Activated CD4-positive, alpha-beta memory T cell treated with anti-CD3 and anti-CD28 coated beads for 36 hours (primary cell): ENCODE measurements at places on chromosomes 1 and 21. TPM values are rescaled to one million over a fixed set of nuclear protein-coding genes. Genes with fewer than 3 reads are reported as not detected.

DNA sequence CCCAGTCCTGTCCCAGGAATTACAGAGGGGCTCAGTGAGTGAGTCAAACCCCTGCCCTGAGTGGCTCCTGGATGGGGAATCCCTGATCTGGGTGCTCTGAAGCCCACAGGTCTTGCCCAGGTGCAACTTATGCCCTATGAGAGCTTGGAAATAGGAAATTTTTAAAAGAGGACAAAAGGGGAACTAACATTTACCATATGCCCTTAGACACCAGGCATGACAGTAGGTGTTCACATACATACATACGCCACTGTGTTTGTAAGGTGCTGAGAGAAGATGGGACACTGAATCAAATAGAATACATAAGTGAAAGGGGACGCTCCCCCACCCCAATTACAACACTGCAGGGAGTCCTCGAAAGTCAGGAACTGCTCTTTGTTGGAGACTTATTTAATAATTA lies 1.4 kb downstream of the CFAP45 start:
- no peak for DNase-seq
- no peak overlapping the region for H3K27ac ChIP-seq
- no peaks in the 10 kb centered on the region for H3K4me1 ChIP-seq
- no peaks in the 10 kb centered on the region for H3K27me3 ChIP-seq
- H3K36me3 ChIP-seq: no peaks in the 10 kb centered on the region

DNA sequence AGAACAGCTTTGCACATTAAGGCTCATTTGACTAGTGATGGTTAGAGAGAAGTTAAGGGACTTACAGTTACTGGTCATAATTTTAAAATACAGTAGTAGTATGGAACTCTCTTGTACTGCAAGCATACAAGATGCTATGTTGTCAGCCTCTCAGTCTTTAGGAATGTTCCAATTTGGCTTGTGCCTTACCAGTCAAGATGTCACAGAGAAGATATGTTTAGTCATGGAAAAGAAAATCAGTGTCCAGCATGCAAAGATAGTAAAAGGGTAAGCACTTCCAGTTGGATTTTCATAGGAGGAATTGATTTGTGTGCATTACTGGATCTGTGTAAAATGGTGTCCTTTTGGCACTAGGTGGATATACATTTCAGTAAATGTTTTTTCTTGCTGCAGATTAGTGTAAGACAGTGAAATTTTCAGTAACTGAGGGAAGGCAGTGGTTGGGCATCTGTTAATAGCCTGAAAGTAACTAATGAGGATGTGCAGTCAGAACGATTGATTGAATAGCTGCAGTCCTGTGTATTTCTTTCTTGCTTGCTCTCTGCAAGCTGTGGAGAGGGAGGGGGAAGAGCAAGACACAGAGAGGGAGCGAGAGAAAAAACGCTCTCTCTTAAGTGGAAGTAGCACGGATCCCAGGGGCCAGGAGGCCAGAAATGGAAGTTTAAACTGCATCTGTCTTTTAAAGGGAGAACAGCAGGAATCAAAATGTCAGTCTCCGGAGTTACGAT lies 108.2 kb downstream of the CLEC20A start:
- H3K4me3 ChIP-seq: no peak overlapping the region
- DNase-seq: no peak
- H3K27ac ChIP-seq: no peak overlapping the region
- no peaks in the 10 kb centered on the region for H3K27me3 ChIP-seq
- H3K4me1 ChIP-seq: no peaks in the 10 kb centered on the region
- H3K36me3 ChIP-seq: no peaks in the 10 kb centered on the region

DNA sequence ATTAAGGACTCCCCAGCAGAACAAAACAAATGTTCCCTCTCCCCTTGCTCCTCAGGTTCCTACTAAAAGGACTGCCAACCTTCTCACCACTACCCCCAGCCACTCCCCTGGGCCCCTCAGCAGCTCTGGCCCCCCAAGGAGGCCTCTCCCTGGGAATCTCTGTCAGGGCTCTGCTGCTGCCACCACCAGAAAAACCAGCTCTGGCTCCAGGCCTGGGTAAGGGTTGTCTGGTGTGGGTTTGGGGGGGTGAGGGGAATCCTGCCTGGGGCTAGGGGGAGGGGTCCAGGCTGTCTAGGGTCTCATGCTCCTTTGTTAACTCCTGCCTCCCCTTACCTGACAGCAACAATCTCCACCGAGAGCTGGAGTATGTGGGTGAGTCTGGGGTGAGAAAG lies 4.8 kb downstream of the NECTIN4 start:
- no peaks in the 10 kb centered on the region for H3K36me3 ChIP-seq
- H3K27ac ChIP-seq: no peak overlapping the region
- H3K27me3 ChIP-seq: no peaks in the 10 kb centered on the region
- DNase-seq: no peak
- no peaks in the 10 kb centered on the region for H3K4me1 ChIP-seq
- H3K4me3 ChIP-seq: no peak overlapping the region

DNA sequence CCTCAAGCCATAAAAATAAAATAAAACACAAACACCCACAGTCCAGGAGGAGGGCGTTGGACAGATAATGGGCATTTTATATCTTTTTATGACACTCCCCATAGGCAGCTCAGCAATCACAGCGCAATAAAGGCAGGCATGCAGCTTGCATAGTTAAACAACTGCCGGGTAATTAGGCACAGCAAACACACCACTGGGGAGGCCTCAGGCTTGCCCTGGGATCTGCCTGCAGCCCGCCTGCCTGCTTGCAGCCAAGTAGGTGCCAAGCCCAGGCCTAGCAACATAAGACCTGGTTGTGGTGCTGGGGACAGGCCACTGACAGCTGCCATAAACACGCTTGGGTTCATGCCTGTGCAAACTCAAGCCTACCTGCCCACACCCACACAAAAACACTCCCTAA lies 54.2 kb downstream of the DMAP1 start:
- no peak overlapping the region for H3K27ac ChIP-seq
- no peaks in the 10 kb centered on the region for H3K27me3 ChIP-seq
- no peak overlapping the region for H3K4me3 ChIP-seq

GRCh38 chr1:119367432-119368124 lies 1.0 kb upstream of the HAO2 start:
- no peaks in the 10 kb centered on the region for H3K36me3 ChIP-seq
- H3K27me3 ChIP-seq: peaks cover 23% of the 10 kb centered on the region
- H3K4me3 ChIP-seq: no peak overlapping the region
- no peak for DNase-seq

DNA sequence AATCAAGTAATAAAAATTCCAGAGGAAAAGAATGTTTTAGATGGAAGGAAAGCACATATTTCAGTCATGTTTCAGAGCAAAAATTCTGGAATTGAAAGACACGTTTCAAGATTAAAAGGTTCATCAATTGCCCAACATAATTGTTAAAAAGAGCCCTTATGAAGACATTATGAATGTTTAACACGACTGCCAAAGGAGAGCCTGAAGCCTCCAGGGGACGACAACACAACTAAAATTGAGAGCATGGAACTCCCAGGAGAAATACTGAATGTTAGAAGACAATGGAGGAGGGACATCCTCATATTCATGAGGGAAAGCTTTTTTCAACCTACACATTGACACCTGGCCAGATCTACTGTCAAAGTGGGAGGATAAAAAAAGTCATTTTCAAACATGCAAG lies 16.0 kb downstream of the OR2T11 start:
- no peaks in the 10 kb centered on the region for H3K27me3 ChIP-seq
- peaks cover 3% of the 10 kb centered on the region for H3K4me1 ChIP-seq
- DNase-seq: peak; percentile 71
- H3K27ac ChIP-seq: no peak overlapping the region
- no peaks in the 10 kb centered on the region for H3K36me3 ChIP-seq

DNA sequence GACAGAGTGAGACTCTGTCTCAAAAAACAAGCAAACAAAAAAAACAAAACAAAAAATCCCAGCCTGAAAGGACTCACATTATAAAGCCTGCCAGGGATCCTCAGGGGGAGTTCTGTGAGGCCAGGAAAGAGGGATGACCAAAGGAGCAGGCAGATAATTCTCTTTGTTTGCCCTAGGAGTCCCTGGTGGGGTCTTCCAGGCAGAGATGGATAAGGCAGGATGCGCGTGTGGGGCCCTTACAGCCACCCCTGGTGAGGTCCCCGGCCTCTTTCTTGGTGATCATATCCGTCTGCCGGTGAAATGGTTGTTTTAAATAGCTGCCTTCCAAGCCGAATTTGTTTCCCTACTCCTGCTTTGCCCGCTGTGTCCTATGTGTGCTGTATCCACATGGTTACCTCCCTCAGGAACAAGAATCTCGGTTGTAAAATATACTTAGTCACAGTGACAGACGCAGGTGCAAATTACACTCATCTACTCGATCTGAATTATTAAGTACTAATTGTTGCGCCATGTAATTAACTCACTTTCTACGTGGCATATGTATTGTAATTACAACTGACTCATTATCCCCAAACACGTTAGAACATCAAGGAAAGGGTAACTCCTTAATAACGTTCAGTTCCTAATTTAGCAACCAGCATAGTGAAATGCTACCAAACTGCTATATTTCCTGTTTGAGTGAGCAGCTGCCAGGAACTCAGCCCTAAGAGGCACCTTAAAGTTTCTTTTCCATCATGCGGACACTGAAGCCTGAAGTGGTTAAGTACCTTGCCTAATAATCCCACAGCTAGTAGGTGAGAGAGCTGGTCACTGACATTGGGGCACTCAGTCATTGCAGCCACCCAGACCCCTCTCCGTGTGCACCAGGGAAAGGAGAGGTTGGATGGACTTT lies 106.4 kb downstream of the ZSCAN20 start:
- no peaks in the 10 kb centered on the region for H3K36me3 ChIP-seq
- H3K4me3 ChIP-seq: no peak overlapping the region
- no peak for DNase-seq
- no peaks in the 10 kb centered on the region for H3K4me1 ChIP-seq
- H3K27ac ChIP-seq: no peak overlapping the region

KCNN3 gene
- total RNA-seq: 0.14 TPM

PAPPA2 gene
- total RNA-seq: 0.64 TPM

FAM110D gene
- not detected for total RNA-seq

CHI3L1 gene
- not detected for total RNA-seq
